ENCODE measurements at places on chromosomes 2 and 18.

DNA sequence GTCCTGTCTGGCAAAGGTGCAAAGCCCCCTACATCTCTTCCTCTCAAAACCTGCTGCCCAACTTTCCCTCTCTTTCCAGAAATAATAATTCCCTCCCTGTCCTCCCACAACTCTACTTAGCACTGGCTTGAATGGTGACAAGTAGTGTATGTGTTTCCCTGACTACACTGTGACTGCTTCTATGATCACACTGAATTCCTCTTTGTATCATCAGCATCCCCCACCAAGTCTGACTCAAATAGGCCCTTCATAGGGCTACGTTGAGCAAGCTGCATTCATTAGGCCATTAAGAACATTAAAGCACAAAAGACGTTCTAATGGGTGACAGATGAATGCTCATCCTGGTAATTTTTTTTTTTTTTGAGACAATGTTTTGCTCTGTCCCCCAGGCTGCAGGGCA lies 13.7 kb upstream of the ST3GAL5 start:
- no peak for DNase-seq

GRCh38 chr2:221461901-221462300 lies 110.2 kb downstream of the EPHA4 start:
- DNase-seq, result no peak

DNA sequence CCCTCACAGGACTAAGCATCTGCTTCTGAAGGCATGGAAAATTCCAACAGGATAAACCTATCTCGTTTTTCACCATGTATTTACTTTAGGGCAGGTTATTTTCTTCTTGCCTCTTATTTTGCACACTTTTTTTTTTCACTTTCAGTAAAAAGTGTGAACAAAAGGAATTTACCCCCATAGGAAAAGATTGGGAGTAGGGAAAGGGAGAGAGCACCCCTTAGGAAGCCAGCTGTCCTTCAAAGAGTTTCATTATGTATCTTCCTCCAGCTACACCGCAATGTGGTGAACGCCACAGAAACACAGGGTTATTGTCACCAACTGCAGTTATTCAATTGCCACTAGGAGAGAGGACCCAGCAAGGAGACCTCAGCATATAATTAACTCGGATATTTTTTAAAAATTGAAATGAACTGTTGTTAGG lies 286.2 kb upstream of the VRK2 start:
- no peak for DNase-seq

GRCh38 chr2:70673041-70673647 lies 94.9 kb downstream of the ADD2 start:
- DNase-seq, result no peak

GRCh38 chr2:150589681-150590080 lies 102.2 kb upstream of the RND3 start:
- no peak for DNase-seq

DNA sequence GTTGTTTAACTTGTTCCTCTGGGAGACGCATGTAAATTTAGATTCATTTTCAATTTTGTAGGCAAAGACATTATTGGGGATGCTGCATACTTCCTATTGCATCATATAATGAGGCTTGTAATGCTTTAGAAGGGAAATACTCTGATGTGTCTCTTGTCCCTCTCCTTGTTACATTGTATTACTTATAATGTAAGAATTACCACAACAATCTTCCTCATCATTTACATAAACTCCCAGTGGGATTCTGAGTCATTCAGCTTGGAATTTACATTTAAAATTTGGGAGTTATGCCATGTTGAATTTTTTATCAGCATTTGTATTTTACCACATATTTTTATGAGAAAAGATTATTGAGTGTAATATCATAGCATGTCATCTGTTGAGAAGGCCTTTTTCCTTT lies 963.4 kb upstream of the NRXN1 start:
- no peak for DNase-seq

- DNase-seq, result no peak
Measured at GRCh38 chr2:66547887-66548286, 113.0 kb downstream of the MEIS1 start.

GRCh38 chr18:1270081-1270480 lies 365.4 kb downstream of the ADCYAP1 start:
- DNase-seq, result no peak

DNA sequence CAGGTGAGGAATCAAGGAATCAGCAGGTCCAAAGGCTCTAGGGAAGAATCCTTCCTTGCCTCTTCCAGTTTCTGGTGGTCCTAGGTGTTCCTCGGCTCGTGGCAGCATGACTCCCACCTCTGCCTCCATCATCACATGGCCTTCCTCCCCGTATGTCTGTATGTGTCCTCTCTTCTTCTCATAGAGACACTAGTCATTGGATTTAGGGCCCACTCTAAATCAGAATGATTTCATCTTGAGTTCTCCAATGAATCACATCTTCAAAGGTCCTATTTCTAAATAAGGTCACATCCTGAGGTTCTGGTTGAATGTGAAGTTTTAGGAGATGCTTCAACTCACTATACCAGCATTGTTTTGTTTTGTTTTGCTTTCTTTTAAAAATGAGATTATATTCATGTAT lies 11.1 kb upstream of the AGFG1 start:
- no peak for DNase-seq

- DNase-seq, result no peak
Measured at GRCh38 chr2:74025971-74026612, 41.4 kb downstream of the TET3 start.

- no peak for DNase-seq
Measured at GRCh38 chr2:218990612-218991011, 2.6 kb downstream of the CRYBA2 start.

DNA sequence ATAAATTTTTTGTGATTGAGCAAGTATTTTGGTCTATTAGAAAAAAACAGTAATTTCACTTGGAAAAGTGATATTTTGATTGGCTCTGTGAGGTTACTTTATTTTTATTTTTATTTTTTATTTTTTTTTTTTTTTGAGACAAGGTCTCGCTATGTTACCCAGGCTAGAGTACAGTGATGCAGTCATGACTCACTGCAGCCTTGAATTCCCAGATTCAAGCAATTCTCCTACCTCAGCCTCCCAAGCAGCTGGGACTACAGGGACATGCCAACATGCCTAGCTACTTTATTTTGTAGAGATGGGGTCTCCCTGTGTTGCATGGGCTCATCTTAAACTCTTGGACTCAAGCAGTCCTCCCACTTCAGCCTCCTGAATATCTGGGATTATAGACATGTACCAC lies 60.9 kb upstream of the MGAT5 start:
- DNase-seq, result no peak

DNA sequence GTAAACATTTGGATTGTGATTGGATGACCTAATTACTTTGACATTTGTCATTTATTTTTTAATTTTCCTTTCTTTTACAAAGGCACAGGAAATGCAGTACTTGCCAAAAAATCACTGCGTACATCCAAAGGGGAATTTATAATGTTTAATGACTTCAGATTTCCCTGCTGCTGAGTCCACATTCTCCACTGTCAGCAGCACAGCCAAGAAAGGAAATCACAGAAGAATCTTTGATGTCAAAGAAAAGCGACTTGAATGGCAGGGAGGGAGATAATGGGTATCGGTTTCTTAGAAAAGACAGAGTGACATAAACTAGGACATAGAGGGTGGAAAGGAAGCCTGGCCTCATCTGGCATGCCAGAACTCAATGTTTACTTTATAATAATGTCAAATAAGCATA lies 41.4 kb upstream of the COPS8 start:
- DNase-seq, result no peak

GRCh38 chr2:120693121-120693520 lies 42.5 kb upstream of the GLI2 start:
- no peak for DNase-seq
